NCI-H2029 treated with DMSO at 0.1 percent for 48 hours (cell line): ENCODE measurements at places on chromosomes 3 and 15.

GRCh38 chr3:133115176-133115575, 77.0 kb downstream of the TMEM108 start:
- no peak for DNase-seq

GRCh38 chr3:118262800-118263402, 771.7 kb downstream of the IGSF11 start:
- DNase-seq: no peak

DNA sequence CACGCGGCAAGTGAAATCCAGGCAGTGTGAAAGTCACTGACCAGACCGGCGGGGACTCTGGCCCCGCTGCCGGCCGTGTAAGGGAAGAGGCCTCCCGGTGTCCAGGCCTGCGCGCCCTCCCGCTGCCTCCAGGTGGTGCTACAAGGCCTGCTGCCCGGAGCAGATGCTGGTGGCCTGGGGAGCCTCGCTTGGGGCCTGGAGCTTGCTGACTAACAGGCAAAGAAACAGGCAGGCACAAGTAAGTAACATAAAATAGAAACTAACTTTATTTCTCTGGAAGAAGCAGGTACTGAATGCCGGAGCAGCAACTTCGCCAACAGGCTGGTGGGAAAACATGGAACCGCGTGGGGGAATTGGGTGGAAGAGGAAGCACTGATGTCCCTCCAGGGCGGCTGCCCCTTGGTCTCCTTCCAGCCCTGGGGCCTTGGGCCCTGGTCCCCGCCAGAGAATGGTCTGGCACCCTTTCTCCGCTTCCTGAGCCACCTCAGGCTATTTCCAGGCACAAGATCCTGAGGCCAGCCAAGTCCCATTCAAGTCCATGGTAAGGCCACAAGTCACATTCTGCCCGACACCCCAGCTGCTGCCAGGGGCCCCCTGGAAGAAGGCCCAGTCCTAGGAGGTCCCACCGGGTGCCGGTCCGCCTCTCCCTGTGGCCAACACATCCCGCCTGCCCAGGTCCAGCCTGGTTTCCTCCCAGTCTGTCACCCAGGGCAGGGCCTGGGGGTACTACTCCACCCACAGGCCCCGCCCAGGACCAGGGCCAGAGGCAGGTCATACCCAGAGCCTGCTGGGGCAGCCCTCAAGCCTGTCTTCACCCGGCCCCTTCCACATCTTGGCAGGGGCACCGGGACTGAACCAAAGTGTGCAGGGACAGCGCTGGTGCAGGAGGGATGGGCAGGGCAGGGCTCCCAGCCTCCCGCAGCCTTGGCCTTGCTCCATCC, 45.0 kb downstream of the TNK2 start:
- DNase-seq: no peak

- no peak for DNase-seq
These were observed 130.1 kb upstream of the PRR20G start for GRCh38 chr3:127417709-127418559.

- no peak for DNase-seq
These were observed 14.2 kb downstream of the LRRC49 start for GRCh38 chr15:70906842-70907241.

DNA sequence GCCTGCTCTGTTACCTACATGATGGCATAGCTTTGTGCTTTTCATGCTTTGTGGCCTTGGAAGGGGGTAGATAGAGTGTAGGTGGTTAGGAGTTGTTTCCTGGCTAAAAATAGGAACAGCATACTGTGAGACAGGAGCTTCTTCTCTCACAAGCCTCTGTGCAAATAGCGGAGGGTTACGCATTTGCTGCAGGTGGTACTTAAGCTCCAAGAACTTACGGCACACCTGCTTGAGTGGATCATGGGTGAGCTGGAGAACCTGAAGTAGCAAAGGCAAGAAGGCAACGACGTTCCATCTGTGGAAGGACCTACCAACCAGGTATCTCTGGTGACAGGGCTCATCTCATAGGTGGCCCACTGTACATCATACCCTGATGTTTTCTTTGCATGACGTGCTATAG, 66.0 kb downstream of the ST6GAL1 start:
- peak; percentile 80 for DNase-seq

- DNase-seq: no peak
These were observed 42.2 kb downstream of the SPSB4 start for GRCh38 chr3:141093397-141093796.

DNA sequence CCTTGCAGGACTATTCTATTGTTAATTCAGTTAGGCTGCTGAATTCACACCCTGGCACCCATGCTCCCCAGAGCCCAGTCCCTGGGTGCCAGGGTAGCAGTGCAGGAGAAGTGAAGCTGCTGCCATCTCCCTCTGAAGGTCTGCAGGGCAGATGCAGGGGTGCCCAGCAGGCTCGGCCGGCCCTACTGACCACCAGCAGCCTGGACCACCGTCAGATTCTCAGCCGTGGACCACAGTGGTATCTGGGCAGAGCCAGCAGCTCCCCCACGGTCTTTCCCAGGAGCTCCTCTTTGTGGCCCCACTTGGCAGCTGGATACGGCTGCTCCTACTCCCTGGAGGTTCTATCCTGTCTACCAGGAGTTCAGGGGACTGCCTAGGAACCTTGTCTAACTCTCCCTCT, 46.8 kb downstream of the ALDH1L1 start:
- no peak for DNase-seq

GRCh38 chr15:85625856-85626255, 168.9 kb downstream of the KLHL25 start:
- DNase-seq: no peak

- no peak for DNase-seq
These were observed 87.3 kb upstream of the IGSF10 start for GRCh38 chr3:151548195-151548594.

GRCh38 chr3:132730891-132731580, 8.8 kb upstream of the NPHP3 start:
- DNase-seq: peak; percentile 55

- no peak for DNase-seq
These were observed 69.7 kb upstream of the LINGO1 start for GRCh38 chr15:77702211-77702957.

GRCh38 chr3:20140881-20141280, 45.1 kb downstream of the SGO1 start:
- DNase-seq: no peak
